ENCODE measurements at places on chromosomes 16 and 17. TPM values are rescaled to one million over a fixed set of nuclear protein-coding genes. Genes with fewer than 3 reads are reported as not detected.

Gene ASGR1
- 0.69 TPM for total RNA-seq

DNA sequence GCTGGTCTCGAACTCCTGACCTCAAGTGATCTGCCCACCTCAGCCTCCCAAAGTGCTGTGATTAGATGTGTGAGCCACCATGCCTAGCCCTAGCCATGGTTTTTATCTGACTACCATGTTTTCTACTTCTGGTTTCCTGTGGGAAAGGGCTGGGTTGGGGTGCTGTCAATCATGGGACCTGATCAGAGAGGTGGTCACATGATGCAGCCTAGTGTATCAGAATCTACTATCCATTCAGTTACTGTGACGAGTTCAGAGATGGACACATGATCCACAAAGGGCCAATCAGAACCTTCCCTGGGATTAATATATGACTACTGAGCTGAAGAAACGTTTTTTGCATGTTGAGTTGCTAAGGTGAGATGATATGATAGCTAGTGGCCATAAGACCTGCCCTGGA lies 59.1 kb downstream of the ABCC6 start:
- DNase-seq, result no peak

GRCh38 chr16:5188318-5188988 lies 90.9 kb upstream of the EEF2KMT start:
- no peak for DNase-seq

Gene KRT16
- not detected for total RNA-seq

DNA sequence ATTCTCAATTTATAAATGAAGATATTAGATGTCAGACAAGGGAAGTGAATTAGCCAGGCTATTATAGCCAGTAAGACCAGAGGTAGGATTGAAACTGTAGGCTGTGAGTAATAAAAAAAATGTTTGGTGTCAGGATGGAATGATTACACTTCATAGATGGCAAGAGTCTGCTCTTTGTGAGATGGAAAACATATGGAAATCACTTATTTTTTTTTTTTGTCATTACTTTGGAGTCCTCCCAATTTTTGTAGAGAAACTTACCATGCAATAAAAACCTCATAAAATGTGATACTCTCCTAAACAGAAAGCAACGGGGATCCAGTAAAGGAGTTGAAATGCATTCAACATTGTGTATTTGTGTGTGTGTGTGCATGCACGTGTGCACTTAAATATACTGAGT lies 532.7 kb upstream of the CDH8 start:
- no peak for DNase-seq

Measured in T-cell (primary cell).